ENCODE measurements at places on chromosomes 5 and 9. TPM values are rescaled to one million over a fixed set of nuclear protein-coding genes. Genes with fewer than 3 reads are reported as not detected.

NME5 gene
- not detected for total RNA-seq

OR1J2 gene
- not detected for total RNA-seq

WNT8A gene
- total RNA-seq: not detected

OLFM1 gene
- 8.5 TPM for total RNA-seq

CLIC3 gene
- 5.2 TPM for total RNA-seq

SHB gene
- 30.7 TPM for total RNA-seq

ANKHD1 gene
- 46.2 TPM for total RNA-seq

LRRC14B gene
- not detected for total RNA-seq

PCDHA9 gene
- not detected for total RNA-seq

FAXDC2 gene
- total RNA-seq: 0.25 TPM

ADAMTSL2 gene
- not detected for total RNA-seq

PRSS3 gene
- 12.6 TPM for total RNA-seq

RNF208 gene
- 2.1 TPM for total RNA-seq

PRDM9 gene
- not detected for total RNA-seq

SKP2 gene
- 21.6 TPM for total RNA-seq

LHX6 gene
- 2.1 TPM for total RNA-seq

TTLL11 gene
- 4.2 TPM for total RNA-seq

IL31RA gene
- 1.3 TPM for total RNA-seq

TRUB2 gene
- total RNA-seq: 49.8 TPM

CBY3 gene
- not detected for total RNA-seq

PCDHGB6 gene
- 0.13 TPM for total RNA-seq

ERAP2 gene
- total RNA-seq: 1.1 TPM

SNX2 gene
- 40.6 TPM for total RNA-seq

FABP6 gene
- total RNA-seq: 0.75 TPM

DNAH5 gene
- 2.1 TPM for total RNA-seq

Measured in A549 treated with Mapracorat at 1 μM for 4 hours (cell line).